ENCODE measurements at places on chromosomes 13 and 19.

DNA sequence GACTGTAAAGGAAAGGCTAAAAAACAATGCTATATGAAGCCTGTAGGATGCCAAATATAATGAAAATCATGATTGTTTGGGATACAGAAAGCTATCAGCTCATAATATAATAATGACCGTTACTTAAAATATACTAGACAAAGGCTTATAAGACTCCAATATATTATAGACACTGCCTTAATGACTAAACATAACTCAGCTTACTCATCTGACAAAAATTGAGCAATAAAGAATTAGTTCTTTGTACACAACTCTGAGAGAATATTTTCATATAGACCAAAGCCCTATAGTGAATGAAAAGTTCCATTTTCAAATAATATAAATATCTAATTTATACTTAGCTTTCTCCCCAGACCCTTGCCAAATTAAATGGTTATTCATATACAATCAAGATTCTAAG is 283.3 kb downstream of the DIAPH3 start:
- DNase-seq = no peak

DNA sequence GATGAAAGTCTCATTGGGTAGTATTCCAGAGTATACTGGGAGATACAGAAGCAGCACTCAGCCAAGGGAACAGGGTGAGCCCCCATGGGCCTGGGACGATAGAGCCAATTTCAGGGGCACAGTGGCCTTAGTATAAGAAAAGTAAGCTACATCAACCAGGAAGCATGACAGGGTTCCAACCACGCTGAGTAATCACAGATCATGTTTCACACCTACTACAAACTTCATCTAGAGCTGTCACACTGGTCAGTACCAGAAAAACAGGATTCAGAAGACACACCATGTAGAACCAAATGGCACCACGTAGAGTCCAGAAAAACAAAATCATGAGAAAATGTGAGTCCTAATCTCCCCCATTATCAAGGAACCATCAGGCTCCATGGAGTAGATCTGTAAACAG is 1292.4 kb upstream of the MIR17HG start:
- DNase-seq = no peak

DNA sequence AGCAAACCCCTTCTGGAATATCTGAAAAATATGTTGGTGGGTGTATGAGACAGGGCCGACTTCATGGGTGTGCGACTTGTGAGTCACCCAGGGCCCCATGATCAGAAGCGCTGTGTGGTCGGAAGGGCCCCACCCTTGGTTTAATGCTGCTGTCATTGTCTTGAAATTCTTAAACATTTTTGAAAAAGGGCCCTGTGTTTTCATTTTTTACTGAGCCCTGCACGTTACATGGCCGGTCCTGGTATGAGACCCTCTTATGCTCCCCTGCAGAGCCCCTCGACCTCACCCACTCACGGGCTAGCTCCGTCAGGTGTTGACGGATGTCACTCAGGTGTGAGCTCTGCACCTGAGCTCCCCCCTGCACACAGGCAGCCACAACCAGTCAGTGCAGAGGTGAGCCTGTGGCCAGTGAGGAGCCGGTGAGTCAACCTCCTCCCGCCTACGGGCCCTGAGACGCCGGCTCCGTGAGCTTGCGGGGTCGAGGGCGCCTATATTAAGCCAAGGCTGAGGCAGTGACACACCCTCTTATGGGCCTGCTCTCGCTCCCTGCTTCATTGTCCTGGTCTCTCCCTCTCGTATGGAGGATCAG is 27.7 kb downstream of the GADD45B start:
- no peak for DNase-seq

DNA sequence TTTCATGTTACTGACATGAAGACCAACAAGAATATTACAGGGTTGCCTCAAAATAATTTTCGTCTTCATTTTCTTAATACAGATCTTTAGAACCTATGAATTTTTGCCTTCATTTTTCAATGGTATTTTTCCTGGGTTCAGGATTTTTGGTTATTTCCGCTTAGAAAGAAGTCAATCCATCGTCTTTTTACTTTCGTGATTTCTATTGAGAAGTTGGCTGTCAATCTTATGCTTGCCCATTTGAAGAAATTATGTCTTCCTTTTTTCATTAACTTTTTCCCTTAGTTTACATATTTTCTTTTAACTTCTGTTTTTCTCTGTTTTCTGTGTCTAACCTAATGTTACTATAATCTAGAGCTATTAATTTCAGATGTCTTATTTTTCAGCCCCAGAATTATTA is 868.9 kb upstream of the SLC10A2 start:
- no peak for DNase-seq

GRCh38 chr19:8363803-8364771 is at the start of gene ANGPTL4:
Gene ANGPTL4, plus strand, starts transcription at chr19:8364155. Its CDS starts 167 bp downstream, at chr19:8364322.
- DNase-seq = no peak

- DNase-seq = no peak
Measured at GRCh38 chr13:79602936-79603335, 122.0 kb downstream of the NDFIP2 start.

GRCh38 chr13:42574011-42574410 is at the start of gene TNFSF11:
Gene TNFSF11, plus strand, starts transcription at chr13:42574152. Its CDS starts 152 bp downstream, at chr13:42574304.
- no peak for DNase-seq

DNA sequence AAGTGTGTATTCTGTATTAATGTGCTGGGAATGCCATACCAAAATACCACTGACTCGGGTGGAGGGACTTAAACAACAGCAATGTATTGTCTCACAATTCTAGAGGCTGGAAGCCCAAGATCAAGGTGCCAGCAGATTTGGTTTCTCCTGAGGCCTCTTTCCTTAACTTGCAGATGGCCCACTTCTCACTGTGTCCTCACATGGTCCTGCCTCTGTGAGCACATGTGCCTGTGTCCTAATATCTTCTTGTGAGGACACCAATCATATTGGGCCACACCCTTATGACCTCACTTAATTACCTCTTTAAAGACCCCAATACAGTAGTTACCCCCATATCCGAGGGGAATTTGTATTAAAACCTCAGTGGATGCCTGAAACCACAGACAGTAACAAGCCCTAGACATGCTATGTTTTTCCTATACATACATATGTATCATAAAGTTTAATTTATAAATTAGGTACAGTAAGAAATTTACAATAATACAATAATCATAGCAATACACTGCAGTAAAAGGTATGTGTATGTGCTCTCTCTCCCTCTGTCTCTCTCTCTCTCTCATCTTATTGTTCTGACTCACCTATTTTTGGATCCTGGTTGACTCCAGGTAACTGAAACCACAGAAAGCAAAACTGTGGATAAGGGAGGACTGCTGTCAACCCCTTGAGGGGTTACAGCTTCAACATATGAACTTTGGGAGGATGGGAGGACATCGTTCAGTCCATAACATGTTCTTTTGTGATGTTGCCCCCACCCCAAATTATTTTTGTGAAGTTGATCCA is 174.3 kb downstream of the IRS2 start:
- no peak for DNase-seq

DNA sequence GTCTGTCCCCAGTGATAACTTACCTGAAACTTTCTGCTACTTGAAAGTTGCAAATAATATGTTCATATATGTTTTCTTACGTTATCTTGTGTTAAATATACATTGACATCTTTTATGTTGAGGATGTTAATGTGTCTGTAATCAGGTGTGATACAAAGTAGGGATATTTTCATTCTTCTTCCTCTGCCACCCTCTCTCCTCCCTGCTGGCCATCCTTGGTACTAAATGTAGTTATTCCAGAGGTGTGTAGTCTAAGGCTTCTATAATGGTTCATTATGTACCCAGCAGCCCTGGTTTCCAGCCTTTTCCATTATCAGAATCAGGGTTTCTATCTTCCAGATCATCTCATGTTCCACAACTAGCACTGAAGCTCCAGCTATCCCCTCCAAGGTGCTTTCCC is 606.7 kb upstream of the KLHL1 start:
- no peak for DNase-seq

GRCh38 chr19:49845414-49845813 is 5.5 kb upstream of the PTOV1 start:
- DNase-seq = no peak

GRCh38 chr13:52195401-52195837 is 36.0 kb upstream of the NEK3 start:
- DNase-seq = no peak

DNA sequence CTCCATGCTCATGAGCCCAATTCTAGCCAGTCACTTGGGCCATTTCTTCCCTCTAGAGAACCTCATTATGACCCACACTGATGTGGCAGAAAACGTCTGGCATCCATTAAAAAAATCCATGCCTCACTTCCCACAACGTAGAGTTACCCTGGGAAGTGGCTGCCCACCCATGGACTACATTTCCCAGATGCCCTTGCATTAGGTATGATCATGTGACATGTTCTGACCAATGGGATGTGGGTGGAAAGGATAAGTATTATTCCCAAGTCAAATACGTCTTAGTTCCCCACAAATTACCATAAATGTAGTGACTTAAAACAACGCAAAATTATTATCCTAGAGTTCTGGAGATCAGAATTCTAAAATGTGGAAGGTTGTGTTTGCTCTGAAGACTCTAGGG is 47.9 kb upstream of the ZNRF4 start:
- no peak for DNase-seq

GRCh38 chr19:2016041-2016807 is 710 bp upstream of the BTBD2 start:
- peak; percentile 10 for DNase-seq

DNA sequence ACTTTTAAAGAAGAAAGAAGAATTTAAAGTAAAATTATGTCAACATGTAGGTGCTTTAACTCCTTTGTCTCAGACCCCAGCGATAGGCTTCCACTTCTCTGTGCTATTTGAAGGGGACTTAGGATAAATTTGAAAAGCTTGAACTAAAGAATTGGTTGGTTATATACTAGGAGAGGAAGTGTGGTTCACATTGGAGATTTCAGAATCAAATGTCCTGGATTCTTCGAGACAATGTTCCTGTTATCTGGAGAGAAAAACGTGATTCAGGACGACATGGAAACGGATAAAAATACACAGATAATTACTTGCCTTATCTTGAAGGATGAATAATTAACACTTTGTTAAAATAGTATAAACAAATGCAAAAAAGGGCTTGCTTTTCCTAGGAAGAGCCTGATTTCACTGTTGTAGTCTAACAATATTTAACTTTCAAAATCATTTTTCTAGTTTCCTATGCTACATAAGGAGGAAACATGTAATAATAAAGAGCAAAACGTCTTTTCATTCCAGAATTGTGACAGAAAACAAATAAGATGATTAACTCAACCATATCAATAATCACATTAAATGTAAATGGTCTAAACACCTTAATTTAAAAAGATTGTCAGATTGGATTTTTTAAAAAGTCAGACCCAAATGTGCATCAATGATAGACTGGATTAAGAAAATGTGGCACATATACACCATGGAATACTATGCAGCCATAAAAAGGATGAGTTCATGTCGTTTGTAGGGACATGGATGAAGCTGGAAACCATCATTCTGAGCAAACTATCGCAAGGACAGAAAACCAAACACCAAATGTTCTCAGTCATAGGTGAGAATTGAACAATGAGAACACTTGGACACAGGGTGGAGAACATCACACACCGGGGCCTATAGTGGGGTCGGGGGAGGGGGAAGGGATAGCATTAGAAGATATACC is 724 bp upstream of the ZNF780A start:
- no peak for DNase-seq

Measured in NCI-H1417 treated with DMSO at 0.1 percent for 48 hours (cell line).